Stomach (tissue), 19 donors: ENCODE measurements at places on chromosomes 4 and X. TPM values are rescaled to one million over a fixed set of nuclear protein-coding genes. Genes with fewer than 3 reads are reported as not detected.

DNA sequence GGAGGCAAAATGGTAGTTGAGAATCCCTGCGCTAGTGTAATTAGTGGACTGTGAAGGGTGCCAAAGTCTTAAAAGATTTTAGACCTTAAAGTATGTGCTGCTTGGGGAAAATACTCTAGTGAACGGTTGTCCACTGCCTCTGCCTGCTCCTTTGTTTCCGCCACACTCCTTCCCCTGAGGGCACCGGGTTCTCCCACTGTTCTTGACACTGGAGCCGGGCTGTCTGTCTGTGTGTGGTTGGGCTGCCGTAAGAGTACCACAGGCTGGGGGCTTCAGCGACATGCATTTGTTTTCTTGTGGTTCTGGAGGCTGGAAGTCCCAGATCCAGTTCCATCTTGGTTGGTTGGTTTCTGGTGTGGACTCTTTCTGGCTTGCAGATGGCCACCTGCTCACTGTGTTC, 76.2 kb downstream of the CLDN34 start:
- H3K4me1 ChIP-seq = peaks cover 12% of the 10 kb centered on the region
- H3K27me3 ChIP-seq = no peaks in the 10 kb centered on the region
- H3K27ac ChIP-seq = no peak overlapping the region
- no peak for DNase-seq

DNA sequence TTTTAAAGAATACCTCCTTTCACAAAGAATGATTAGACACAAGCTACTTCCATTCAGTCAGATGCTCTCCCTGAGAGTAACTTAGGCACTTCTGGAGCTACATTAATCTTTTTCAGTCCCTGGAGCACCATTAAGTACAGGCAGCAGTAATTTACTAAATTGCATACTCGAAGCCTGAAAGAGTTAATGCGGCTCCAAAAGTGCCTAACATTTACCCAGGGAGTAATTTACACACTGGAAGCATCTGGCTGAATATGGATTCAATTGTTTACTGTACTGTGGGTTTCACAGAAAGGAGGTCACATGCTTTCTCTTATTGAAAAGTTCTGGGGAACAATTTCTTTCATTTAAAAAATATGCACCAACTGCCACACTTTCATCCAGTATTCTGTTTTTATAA, 260.8 kb upstream of the TENM3 start:
- H3K4me1 ChIP-seq = no peaks in the 10 kb centered on the region
- no peak overlapping the region for H3K27ac ChIP-seq
- H3K4me3 ChIP-seq = no peak overlapping the region
- H3K27me3 ChIP-seq = no peaks in the 10 kb centered on the region
- no peaks in the 10 kb centered on the region for H3K36me3 ChIP-seq
- no peak for DNase-seq

The DAPP1 gene
- total RNA-seq = 13.4 TPM

- H3K4me1 ChIP-seq = no peaks in the 10 kb centered on the region
- H3K27me3 ChIP-seq = no peaks in the 10 kb centered on the region
- no peaks in the 10 kb centered on the region for H3K36me3 ChIP-seq
- H3K27ac ChIP-seq = no peak overlapping the region
These were observed 164.2 kb downstream of the MAB21L2 start for GRCh38 chr4:150746156-150746555.

DNA sequence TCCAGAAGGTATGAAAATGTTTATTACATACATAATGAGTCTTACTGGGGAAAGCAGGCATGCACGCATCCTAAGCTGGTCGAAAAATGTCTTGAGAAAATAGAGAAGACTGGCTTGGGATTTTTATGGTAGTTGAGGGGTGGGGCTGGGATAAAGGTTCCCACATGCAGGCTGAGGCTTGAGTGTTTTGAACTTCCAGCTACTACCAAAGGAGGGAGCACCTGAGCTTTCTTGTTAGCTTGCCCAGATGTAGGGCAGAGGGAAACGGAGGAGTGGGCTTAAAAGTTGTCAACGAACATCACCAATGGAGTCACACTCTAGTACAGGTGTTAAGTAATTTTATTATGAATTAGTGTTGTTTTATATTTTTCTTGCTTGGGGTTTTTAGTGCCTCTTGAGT, 39.6 kb upstream of the SRPX start:
- H3K4me3 ChIP-seq = no peak overlapping the region
- H3K27ac ChIP-seq = no peak overlapping the region
- DNase-seq = peak; percentile 12
- no peaks in the 10 kb centered on the region for H3K4me1 ChIP-seq
- H3K27me3 ChIP-seq = no peaks in the 10 kb centered on the region

DNA sequence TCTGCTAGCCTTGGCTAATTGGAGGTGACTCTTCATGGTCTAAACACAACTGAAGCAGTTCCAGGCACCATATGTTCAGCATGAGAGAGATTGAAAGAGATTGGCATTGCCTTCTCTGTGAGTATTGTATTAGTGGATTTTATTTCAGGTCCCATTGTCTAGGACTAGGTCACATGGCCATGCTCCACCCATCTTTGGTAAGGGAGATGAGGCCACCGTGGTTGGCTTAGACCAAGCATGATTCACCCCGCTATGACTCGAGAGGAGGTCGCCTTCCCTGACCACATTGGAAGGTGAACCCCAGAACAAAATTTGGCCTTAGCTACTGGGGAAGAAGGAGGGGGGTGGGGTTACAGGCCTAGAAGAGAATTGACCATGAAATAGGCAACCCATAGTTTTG, 109.9 kb upstream of the BCOR start:
- H3K4me3 ChIP-seq = no peak overlapping the region
- H3K27me3 ChIP-seq = no peaks in the 10 kb centered on the region
- H3K27ac ChIP-seq = no peak overlapping the region
- H3K4me1 ChIP-seq = no peaks in the 10 kb centered on the region
- no peak for DNase-seq

The SASH3 gene
- total RNA-seq = not detected

The TAPT1 gene
- total RNA-seq = 14.5 TPM

DNA sequence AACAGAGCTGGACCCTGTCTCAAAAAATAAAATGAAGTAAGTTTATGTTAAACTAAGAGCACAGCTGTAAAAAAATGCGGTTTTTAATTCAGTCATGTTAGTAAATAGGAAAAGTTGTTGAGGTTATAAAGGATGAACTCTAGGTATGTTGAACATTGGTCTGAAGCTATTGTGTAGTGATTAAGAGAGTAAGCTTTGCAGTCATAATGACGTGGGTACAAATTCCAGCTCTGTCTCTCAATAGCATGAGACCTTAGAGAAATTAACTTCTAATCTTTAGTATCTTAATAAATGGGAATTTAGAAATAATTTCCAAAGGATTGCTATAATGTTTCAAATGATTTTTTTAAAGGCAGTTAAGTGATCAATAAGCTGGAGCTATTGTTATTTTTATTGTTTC, 2.9 kb upstream of the YTHDC1 start:
- no peak overlapping the region for H3K4me3 ChIP-seq
- peaks cover 11% of the 10 kb centered on the region for H3K4me1 ChIP-seq
- H3K27me3 ChIP-seq = no peaks in the 10 kb centered on the region
- no peak for DNase-seq
- no peak overlapping the region for H3K27ac ChIP-seq

The MND1 gene
- total RNA-seq = not detected

DNA sequence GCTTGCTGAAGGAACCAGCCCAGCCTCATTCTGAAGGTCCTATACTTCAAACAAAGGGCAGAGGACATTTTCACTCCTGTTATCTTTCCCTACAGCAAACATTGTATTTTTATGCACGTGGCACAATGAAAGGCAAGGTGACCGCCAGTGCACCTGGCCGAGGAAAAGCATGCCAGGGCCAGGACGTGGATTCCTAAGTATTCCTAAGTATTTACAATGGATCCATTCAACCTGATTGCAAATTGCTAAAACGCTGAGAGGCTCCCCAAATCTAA, 127.9 kb upstream of the FTHL17 start:
- no peak overlapping the region for H3K4me3 ChIP-seq
- H3K27me3 ChIP-seq = no peaks in the 10 kb centered on the region
- peak; percentile 75 for DNase-seq
- peaks cover 8% of the 10 kb centered on the region for H3K4me1 ChIP-seq

The NAP1L3 gene
- total RNA-seq = not detected

DNA sequence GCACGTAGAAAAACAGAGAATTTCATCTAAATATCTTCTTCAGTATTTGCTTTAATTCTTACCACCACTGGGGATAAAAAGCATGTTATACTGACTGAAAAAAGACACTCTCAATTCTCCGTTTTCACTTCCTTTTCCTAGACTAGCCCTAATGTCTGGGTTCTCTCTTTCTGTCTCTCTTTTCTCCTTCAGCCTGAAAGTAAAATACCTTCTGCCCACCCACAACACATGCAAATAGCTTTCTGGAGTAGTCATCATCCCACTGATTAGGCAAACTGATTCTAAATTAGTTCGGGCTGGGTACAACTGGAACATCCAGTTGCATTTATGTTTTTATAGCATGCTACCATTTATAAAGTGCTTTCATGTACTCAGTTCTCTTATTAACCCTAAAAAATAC, 142.4 kb upstream of the ANKRD50 start:
- H3K36me3 ChIP-seq = no peaks in the 10 kb centered on the region
- no peaks in the 10 kb centered on the region for H3K4me1 ChIP-seq
- H3K27me3 ChIP-seq = no peaks in the 10 kb centered on the region
- no peak overlapping the region for H3K4me3 ChIP-seq

The HS3ST1 gene
- 1.2 TPM for total RNA-seq

The MGARP gene
- not detected for total RNA-seq

DNA sequence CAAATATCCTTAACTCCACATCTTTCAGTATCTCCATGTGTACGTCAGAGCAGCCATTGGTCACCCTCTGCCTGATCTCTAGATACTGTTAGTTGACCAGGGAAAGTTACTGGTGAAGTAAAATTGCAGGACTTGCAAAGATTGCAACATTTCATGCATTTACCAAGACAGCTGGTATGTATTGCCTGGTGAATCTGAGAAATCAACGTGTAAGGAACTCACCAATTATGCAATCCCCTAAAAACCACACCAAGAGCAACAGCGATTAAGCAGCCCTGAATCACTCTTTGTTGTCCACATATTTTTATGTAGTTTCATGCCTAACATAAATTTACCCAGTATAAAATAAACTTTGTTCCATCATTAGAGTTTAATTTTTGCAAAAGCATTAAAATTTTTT, 271.2 kb downstream of the NLGN4X start:
- no peaks in the 10 kb centered on the region for H3K27me3 ChIP-seq
- no peak overlapping the region for H3K27ac ChIP-seq
- DNase-seq = no peak
- no peaks in the 10 kb centered on the region for H3K36me3 ChIP-seq
- no peak overlapping the region for H3K4me3 ChIP-seq
- no peaks in the 10 kb centered on the region for H3K4me1 ChIP-seq

- no peaks in the 10 kb centered on the region for H3K27me3 ChIP-seq
- H3K4me3 ChIP-seq = no peak overlapping the region
- H3K36me3 ChIP-seq = no peaks in the 10 kb centered on the region
- DNase-seq = no peak
- H3K4me1 ChIP-seq = no peaks in the 10 kb centered on the region
These were observed 114.0 kb downstream of the ENOX2 start for GRCh38 chrX:130788786-130789581.

- peak overlapping the region; percentile 28 for H3K4me3 ChIP-seq
- no peaks in the 10 kb centered on the region for H3K36me3 ChIP-seq
- peak; percentile 14 for DNase-seq
- H3K27ac ChIP-seq = peak overlapping the region; percentile 92
These were observed 21.0 kb upstream of the SPON2 start for GRCh38 chr4:1193206-1194009.

The CC2D2A gene
- 16.5 TPM for total RNA-seq

- no peak overlapping the region for H3K27ac ChIP-seq
- no peak for DNase-seq
- no peaks in the 10 kb centered on the region for H3K4me1 ChIP-seq
- H3K36me3 ChIP-seq = peaks cover 59% of the 10 kb centered on the region
These were observed 60.9 kb downstream of the SEC24B start for GRCh38 chr4:109494563-109494962.

The PPP1R3F gene
- 1.8 TPM for total RNA-seq

GRCh38 chr4:8233672-8234484, 34.8 kb downstream of the SH3TC1 start:
- H3K4me1 ChIP-seq = peaks cover 2% of the 10 kb centered on the region
- peaks cover 59% of the 10 kb centered on the region for H3K36me3 ChIP-seq
- H3K4me3 ChIP-seq = no peak overlapping the region
- no peak overlapping the region for H3K27ac ChIP-seq
- H3K27me3 ChIP-seq = no peaks in the 10 kb centered on the region

The ERVMER34-1 gene
- not detected for total RNA-seq

- no peak overlapping the region for H3K4me3 ChIP-seq
- no peak for DNase-seq
- no peak overlapping the region for H3K27ac ChIP-seq
- H3K27me3 ChIP-seq = no peaks in the 10 kb centered on the region
- no peaks in the 10 kb centered on the region for H3K36me3 ChIP-seq
- no peaks in the 10 kb centered on the region for H3K4me1 ChIP-seq
These were observed 94.1 kb upstream of the BANK1 start for GRCh38 chr4:101696276-101697010.

- no peak overlapping the region for H3K27ac ChIP-seq
- no peaks in the 10 kb centered on the region for H3K4me1 ChIP-seq
- DNase-seq = peak; percentile 28
- H3K27me3 ChIP-seq = no peaks in the 10 kb centered on the region
These were observed 73.1 kb downstream of the PACRGL start for GRCh38 chr4:20773144-20773997.

DNA sequence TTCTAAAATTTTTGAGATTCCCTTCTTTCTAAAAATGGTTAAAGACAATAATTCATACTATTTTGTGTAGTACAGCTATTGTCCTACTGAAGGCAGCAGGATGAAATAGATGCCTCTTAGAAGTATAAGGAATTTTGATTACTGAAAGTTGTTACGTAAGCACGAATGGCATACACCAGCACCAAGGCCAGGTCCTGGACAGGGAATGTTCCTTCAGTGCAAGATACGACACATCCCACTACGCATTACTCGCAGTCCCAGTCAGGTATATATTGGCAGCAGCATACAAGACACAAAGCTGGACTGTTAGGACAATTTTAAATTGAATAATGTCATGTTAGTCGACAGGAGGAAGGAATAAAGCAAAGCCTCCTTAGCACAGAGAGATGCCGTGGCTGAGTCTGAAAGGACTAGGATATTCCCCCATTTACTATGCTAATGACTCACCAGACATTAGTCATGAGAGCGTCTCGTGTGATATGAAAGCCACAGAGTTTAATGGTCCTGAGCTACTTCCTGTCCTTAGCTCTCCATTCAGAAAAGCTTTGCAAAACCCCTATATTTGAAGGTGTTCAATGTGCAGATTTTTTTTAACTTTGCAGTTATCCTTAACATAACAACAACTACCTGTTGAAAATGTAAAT, 504.3 kb downstream of the FAM133A start:
- H3K36me3 ChIP-seq = no peaks in the 10 kb centered on the region
- no peak overlapping the region for H3K4me3 ChIP-seq
- H3K27ac ChIP-seq = no peak overlapping the region
- no peak for DNase-seq

- no peak overlapping the region for H3K4me3 ChIP-seq
- H3K27me3 ChIP-seq = no peaks in the 10 kb centered on the region
- H3K36me3 ChIP-seq = no peaks in the 10 kb centered on the region
- no peak for DNase-seq
These were observed 88.9 kb downstream of the GPR143 start for GRCh38 chrX:9676738-9677097.

GRCh38 chr4:86512631-86513030, 81.5 kb upstream of the PTPN13 start:
- no peak overlapping the region for H3K27ac ChIP-seq
- H3K27me3 ChIP-seq = no peaks in the 10 kb centered on the region
- H3K36me3 ChIP-seq = no peaks in the 10 kb centered on the region
- H3K4me3 ChIP-seq = no peak overlapping the region
- no peaks in the 10 kb centered on the region for H3K4me1 ChIP-seq
- DNase-seq = no peak
